Natural killer cell (primary cell): ENCODE measurements at places on chromosomes 16 and 17.

DNA sequence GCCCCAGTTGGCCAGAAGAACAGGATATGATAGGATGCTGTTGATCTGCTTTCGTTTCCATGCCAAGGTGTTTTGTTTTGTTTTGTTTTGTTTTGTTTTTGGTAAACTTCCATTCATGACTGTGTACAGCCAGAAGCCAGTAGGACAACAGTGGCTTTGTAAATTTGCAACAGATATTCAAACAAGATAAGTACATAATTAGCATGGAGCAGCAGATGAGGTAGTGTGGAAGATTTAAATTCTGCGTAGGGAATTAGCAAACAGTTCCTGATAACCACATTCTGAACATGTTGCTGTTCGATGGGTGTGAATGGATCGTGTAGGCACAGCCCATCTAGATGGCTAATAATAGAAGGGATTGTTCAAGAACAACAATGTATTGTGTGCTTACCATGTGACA, 1080.1 kb upstream of the RBFOX1 start:
- DNase-seq, result no peak

DNA sequence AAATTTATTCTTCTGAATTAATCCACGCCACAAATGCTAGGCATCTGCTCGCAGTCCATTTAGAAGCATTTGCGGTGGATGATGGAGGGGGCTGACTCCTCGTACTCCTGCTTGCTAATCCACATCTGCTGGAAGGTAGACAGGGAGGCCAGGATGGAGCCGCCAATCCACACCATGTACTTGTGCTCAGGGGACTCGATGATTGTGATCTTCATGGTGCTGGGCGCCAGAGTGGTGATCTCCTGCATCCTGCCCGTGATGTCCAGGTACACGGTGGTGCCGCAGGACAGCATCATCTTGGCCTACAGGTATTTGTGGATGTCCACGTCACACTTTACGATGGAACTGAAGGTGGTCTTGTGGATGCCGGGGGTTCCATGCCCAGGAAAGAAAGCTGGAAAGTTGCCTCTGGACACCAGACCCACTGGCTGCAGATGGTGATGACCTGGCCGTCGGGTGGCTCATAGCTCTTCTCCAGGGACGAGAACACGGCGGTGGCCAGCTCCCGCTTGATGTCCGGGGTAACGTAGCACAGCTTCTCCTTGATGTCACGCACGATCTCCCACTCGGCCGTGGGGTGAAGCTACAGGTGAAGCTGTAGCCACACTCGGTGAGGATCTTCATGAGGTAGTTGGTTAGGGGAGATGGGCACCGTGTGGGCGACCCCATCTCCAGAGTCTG, 7.5 kb upstream of the HEATR3 start:
- no peak for DNase-seq

GRCh38 chr17:7992516-7992915, 9.9 kb upstream of the GUCY2D start:
- DNase-seq, result no peak

DNA sequence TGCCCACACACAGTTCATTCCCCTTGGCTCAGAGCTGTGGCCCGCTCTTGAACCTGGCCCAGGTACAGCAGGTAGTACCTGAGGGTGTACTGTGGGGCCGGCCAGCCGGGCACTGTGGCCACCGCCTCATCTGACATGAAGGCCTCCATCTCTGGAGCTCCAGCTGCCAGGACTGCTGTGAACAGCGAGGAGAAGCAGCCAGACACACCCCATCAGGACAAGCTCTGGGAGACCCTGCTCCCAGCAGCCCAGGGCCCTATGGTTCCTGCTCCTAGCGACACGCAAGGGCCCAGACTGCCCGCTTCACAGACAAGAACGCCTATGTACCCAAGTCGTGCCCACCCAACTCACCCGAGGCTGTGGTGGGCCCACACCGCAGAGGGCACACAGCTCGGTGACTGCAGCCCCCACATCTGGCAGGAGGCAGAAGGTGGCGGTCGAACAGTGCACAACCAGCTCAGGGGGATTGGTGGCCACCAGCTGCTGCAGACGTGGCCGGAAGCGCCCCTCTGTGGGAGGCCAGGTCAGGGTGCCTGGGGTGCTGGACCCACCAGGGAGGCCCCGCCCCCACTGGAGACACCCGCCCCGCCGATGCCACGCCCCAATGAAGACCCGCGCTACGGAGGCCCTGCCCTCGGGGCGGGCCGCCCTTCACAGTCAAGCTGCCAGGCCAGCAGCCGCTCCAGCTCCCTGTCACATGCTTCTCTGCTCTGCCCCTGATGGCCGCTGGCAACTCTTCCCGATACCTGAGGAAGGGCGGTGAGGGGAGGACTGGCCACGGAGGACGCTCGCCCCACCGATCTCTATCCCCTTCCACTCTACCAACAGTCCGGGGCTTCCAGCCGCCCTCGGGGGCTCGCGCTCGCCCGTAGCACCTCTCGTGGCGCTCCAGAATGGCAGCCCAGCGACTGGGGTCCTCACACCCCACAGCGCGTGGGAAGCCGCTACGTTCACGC, 1.1 kb upstream of the STUB1 start:
- peak; percentile 65 for DNase-seq

GRCh38 chr17:64707050-64707591, 45.0 kb upstream of the SMURF2 start:
- no peak for DNase-seq

DNA sequence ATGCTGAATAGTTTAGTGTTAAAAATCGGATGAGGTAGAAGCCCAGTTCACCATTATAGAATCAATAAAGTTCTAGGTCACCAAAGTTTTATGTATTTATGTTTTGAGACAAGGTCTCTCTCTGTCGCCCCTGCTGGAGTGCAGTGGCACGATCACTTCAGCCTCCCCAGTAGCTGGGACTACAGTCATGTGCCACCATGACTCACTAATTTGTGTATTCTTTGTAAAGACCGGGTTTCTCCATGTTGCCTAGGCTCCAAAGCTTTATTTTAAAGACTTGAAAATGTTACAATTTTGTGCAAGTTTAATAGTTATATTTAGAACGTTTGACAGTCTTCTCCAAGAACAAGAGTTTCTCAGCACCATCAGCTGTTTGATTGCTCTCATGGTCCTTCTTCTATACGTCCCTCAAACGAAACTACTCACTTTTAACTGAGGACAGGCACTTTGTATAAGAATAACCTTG, 32.1 kb downstream of the NDE1 start:
- peak; percentile 65 for DNase-seq

DNA sequence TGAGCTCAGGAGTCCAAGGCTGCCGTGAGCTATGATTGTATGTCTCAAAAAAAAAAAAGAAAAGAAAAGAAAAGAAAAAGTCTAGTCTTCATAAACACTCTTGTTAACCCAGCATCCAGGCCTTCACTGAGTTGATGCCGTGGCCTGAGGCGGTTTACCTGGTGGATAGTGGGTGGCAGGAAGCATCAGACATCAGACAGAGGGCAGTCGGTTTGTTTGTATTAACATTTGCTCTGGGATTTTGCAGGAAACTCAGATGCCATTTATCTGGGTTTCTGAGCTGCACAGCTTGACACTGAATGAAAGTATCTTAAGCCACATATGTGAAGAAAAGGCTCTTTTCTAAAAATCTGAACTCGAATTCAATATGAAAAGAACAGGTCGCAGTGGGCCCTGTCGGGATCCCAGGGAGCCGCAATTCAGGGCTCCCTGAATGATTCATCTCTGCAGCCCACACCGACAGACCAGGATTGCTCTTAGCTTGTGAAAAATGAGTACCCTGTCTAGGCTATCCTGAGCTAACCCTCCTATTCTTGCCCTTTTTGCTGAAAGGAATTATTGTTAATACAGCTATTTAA, 1.1 kb upstream of the DBNDD1 start:
- DNase-seq, result no peak

DNA sequence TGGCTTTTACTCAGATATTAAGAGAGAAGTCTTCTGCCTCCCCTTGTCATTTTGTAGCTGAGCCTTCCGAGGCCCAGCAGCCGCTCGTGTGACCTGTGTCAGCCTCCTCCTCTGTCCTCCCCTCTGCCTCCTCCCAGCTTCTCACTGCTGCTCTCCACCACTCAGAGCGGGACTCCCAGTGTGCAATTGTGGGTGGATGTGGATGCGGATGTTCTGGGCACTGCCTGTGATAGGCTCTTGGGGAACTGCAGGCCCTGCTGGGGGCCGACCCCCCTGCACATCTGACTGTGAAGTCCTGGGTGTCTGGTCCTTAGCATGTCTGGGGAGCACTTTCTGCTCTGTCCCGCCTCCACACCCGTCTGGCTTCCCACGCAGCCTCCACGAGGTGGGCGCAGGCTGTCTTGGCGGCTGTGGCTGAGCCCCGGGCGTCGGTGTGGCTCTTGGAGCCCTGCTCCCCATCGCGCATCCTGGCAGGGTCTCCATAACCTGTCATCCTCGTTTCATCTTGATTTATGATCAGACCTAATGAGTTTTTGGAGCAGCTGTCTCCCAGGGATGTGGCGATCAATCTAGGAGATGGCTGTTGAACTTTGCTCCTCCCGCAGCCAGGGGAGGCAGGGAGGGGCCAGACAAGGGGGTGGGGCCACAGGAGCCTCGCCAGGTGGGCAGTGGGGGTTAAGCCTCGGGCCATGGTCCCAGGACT, 28.1 kb downstream of the GRIN2C start:
- DNase-seq, result no peak

- DNase-seq, result no peak
Observed at GRCh38 chr17:78670850-78671725, 93.9 kb upstream of the DNAH17 start.

DNA sequence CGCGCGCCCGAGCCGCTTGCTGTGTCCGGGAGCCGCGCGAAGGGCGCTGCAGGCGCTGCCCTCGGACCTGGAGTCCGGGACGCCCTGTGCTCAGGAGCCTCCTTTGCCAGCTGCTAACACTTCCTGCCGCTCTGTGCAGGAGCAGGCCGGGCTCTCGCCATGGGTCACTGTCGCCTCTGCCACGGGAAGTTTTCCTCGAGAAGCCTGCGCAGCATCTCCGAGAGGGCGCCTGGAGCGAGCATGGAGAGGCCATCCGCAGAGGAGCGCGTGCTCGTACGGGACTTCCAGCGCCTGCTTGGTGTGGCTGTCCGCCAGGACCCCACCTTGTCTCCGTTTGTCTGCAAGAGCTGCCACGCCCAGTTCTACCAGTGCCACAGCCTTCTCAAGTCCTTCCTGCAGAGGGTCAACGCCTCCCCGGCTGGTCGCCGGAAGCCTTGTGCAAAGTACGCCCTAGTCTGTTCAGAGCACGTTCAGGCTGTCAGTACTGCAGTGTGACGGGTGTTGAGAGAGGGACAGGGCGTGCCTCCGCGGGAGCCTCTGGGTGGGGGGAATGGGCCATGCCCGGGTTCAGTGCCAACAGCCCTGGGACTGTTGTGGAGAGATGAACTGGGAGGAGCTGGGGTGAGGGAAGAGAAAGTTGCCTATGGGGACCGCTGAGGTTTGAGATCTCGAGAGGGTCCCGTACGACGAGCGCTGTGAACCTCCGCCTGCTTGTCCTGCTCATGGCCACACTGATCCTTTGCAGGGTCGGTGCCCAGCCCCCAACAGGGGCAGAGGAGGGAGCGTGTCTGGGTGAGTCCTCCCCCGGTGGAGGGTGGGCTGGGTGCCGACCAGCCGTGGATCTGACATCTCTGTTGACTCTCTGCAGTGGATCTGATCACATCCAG, 1.3 kb downstream of the ZNF276 start:
- peak; percentile 86 for DNase-seq
